ENCODE measurements at places on chromosomes 11 and 22.
A peak's percentile ranks its signal among the peaks of the same experiment; 100 is the strongest.

DNA sequence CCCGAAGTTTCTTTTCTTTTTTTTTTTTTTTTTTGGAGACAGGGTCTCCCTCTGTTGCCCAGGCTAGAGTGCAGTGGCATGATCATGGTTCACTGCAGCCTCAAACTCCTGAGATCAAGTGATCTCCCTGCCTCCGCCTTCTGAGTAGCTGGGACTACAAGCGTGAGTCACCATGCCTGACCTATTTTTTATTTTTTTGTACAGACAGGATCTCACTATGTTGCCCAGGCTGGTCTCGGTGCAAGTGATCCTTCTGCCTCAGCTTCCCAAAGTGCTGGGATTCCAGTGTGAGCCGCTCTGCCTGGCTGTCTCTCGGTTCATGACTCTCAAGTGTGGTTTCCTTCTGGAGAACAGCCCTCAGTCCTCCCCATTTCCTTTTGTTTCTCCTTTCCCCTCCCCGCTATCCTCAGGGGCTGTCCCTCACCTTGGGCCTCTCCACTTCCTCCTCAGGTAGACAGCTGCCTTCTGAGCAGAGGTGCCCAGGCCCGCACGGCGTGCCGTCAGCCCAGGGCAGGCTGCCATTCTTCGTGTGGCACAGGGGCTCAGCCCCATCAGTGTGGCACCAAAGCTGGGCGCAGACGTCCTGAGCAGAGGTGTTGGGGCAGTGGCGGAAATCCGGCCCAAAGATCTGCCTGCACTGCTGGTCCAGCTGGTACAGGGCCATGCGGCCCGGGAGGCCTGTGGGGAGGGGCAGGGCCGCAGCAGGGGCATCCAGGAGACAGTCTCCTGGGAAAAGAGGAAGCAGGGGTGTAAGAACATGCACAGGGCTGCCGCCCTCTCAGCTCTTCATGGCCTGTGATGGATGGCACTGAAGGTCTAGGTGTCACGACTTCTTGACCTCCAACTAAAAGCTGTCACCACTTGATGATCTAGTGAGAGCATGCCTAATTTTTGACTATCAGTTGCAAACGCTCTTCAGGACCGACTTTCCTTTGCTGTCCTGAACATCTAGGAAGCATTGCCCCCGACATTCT, 14.0 kb downstream of the ADAMTS8 start:
- DNase-seq: no peak

GRCh38 chr22:40024201-40025061, 29.7 kb downstream of the FAM83F start:
- peak; percentile 51 for DNase-seq

GRCh38 chr11:16831316-16832192, 93.1 kb downstream of the C11orf58 start:
- no peak for DNase-seq

DNA sequence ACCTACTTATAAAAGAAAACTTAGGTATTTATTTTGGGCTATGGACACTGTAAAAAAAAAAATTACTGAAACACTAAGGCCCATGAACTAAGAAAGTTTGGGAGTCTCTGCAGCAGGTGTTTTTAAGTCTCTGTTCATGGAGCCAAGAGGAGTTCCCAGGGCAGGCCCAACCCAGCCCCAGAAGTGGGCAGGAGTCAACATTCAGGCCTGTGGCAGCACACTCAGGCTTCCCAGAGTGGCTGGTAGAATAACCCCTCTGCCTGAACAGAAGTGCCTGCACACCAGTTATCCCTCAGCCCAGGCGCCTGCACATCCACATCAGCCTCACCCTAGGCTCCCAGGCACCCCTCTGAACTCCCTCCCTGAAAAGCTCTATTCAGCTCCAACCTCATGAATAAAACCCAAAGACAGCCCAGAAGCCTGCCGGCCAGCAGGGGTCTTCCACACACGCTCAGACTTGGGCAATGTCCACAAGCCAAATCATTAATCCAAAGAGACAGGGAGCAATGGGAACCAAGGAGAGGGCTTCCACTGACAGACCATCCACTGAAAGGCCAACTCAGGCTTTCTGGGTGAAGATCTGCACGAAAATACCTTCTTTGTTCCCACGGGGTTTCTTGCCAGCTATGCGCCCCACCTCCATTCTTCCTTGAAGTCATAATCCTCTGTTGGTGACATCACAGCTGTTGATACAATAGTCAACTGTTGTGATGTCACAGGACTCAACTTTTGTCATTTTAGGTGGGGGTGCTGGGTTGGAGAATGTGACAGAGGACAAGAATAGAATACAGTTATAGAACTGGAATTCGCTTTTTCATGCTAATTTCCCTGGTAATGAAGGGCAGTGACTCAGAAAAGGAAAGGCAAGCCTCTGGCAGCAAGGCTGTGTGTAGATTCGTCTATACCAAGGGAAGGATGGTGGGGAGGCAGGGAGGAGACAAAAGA, 83.7 kb downstream of the RPL27A start:
- no peak for DNase-seq

DNA sequence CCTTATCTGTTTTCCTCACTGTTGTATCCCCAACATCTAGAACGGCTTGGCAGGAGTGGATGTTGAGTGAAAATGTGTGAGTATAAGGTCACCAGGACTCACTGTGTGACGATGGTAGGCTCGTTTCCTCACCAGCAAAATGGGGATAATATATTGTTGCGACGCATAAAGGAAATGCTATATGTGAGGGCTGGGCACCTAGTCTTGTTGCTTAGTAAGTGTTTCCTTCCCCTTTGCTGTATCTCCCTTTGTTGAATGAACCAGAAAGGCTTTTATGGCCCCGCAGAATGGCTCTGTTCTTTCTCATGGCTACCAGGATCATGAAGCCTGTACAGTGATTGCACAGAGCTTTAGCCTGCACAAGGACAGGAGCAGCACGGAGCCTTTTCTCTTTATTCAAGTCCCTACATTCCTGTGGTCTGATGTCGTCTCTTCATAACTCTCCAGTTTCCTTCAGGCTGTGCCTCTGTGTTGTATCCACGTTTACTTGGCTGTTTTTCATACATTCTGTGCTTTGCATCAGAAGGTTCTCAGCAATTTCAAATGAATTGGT, 5.4 kb downstream of the TNRC6B start:
- DNase-seq: peak; percentile 4

DNA sequence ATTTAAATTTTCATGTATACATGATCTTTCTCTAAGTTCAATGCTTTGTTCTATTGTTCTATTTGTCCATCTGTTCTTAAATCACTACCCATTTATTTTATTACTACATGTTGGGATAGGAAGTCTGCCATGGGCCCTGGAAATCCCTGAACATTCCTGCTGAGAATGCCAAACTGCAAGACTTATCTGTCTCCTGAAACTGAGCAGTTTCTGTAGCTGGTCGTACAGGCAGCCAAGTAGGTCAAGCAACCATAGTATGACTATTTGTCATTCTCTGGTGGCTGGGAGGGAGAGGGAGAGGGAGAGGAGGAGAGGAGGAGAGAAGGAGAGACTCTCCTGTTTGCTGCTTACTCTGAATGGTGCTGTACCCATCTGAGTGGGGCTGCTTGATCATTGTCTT, 82.8 kb upstream of the SNX19 start:
- no peak for DNase-seq

- DNase-seq: no peak
Measured at GRCh38 chr11:37078521-37078920, 480.5 kb upstream of the RAG2 start.

DNA sequence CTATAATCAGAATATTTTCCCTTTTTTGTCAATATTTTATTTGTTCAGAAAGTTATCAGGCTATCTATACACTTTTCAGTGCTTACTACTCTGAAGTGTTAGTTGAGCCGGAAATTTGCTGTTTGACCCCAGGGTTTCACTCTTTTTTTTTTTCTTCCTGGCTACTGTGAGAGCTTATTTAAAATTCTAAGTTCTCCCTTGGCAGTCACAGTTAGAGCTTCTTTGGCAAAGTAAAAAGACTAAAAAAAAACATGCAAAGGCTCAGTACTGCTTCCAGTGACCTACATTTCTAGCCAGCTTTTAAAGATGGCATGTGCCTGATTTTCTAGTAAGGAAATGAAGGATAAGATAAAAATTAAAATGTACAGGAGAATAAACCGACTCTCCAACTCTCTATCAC, 48.4 kb downstream of the ELP4 start:
- no peak for DNase-seq

- no peak for DNase-seq
Measured at GRCh38 chr11:35927104-35927503, 16.8 kb upstream of the LDLRAD3 start.

GRCh38 chr11:69915501-69916250, 96.5 kb upstream of the FGF3 start:
- no peak for DNase-seq

GRCh38 chr22:20951151-20951931, 15.7 kb upstream of the AIFM3 start:
- no peak for DNase-seq

GRCh38 chr11:2923446-2924375, 5.5 kb downstream of the PHLDA2 start:
- no peak for DNase-seq

GRCh38 chr11:1458340-1459218, 28.0 kb downstream of the MOB2 start:
- no peak for DNase-seq

GRCh38 chr11:14454861-14455632, 44.6 kb downstream of the COPB1 start:
- DNase-seq: no peak

DNA sequence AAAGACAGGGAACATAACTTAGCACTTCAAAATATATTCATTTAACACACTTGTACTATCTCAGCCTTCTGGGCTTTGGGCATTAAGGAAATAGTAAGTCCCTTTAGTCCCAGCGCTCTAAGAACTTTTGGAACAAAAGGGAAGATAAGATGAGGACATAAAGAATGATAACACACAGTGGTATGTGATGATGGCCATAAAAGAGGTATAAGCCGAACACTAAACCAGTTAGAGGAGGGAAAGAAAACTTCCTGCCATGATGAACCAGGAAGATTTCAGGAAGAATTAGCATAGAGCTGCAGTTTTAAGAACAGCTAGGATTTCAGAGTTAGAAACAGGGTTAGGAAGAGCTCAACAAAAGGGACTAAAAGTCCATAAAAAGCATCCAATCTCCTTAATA, 11.8 kb downstream of the SYTL2 start:
- no peak for DNase-seq

DNA sequence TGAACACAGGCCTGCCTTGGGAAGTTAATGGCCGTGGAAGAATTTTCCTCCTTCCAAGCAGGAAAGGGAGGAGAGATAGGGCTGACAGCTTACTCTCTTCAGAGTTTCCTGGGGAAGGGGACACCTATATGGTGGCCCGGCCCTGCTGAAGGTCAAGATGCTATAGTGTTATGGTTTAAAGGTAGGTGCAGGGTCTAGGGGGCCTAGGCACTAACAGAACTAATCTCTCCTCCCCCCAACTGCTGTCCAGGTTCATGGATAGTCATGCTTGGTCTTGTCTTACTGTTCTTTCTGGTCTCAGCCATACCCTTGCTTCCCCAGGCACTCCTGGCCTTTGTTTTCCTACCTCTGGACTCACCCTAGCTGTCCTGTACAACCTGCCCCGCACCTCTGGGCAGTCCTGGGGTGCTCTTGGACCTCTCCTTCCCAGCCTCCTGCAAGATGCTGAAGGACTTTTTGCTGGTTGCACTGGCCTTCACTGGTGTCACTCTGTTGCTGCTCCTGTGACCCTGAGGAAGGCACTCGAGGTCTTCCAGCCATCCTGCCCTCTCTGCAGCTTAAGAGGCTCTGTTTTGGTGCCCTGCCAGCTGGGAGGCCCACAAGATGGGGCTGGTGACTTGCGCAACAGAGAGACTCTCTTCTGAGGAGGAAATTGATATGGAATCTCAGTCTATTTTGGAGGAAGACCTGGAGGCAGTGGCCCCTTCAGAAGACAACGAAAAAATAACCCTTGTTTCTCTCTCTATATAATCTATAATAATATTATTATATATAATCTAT, 17.9 kb downstream of the SEC14L3 start:
- no peak for DNase-seq

GRCh38 chr22:40953471-40953870, 2.3 kb downstream of the RBX1 start:
- no peak for DNase-seq

GRCh38 chr22:29092243-29092642, 19.4 kb downstream of the KREMEN1 start:
- no peak for DNase-seq

GRCh38 chr11:932435-932834, 6.8 kb downstream of the AP2A2 start:
- DNase-seq: no peak

Measured in CD4-positive, alpha-beta T cell treated with Interferon gamma for 1 hour (primary cell).